ENCODE measurements at places on chromosomes 6 and 20. TPM values are rescaled to one million over a fixed set of nuclear protein-coding genes. Genes with fewer than 3 reads are reported as not detected.

GRCh38 chr6:6707143-6707542 lies 118.6 kb downstream of the LY86 start:
- H3K36me3 ChIP-seq = no peaks in the 10 kb centered on the region
- no peaks in the 10 kb centered on the region for H3K27me3 ChIP-seq
- no peaks in the 10 kb centered on the region for H3K4me1 ChIP-seq
- no peak overlapping the region for H3K27ac ChIP-seq

- no peaks in the 10 kb centered on the region for H3K36me3 ChIP-seq
- no peaks in the 10 kb centered on the region for H3K27me3 ChIP-seq
- DNase-seq = peak; percentile 26
- H3K27ac ChIP-seq = no peak overlapping the region
- no peak overlapping the region for H3K4me3 ChIP-seq
- H3K4me1 ChIP-seq = no peaks in the 10 kb centered on the region
Observed at GRCh38 chr6:134299236-134299635, 18.7 kb downstream of the SGK1 start.

DNA sequence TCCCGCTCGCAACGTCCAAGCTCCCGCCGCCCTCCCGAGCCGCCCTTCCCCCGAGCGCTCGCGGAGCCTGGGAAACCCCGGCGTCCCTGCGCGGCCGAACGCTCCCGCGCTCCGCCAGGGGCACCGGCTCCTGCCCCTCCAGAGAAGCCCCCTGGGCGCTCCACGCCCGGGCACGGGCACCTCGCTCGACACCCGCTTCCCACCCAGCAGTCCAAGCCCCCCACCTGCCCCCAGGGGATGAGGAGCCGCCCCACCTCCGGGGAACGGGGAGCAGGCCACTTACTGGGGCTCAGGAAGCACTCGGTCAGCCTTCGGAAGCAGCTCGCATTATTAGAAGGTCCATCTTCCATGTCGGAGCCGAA lies 1.4 kb downstream of the PDE10A start:
- H3K4me3 ChIP-seq = peak overlapping the region; percentile 53
- no peak overlapping the region for H3K27ac ChIP-seq
- no peak for DNase-seq
- peaks cover 51% of the 10 kb centered on the region for H3K27me3 ChIP-seq
- no peaks in the 10 kb centered on the region for H3K4me1 ChIP-seq

DNA sequence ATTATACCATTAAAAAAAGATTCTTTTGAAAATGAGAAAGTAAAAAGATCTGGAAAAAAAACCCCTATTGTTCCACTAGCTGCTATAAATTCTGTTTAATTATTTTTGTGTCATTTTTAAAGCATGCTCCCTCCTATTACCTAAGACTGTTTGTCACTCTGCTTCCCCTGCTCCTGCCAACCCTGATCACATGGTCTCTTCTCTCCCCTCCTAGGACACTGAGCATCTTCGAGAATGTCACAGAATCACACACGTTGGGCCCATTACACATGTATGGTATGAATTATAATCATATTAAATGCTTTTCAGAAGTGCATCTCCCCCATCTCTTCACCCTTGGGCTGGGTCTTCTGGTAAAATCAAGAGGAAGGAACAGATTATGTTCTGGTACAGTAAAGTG lies 6.2 kb downstream of the SNAP91 start:
- H3K27ac ChIP-seq = no peak overlapping the region
- peaks cover under 1% of the 10 kb centered on the region for H3K4me1 ChIP-seq
- peaks cover 3% of the 10 kb centered on the region for H3K27me3 ChIP-seq
- H3K36me3 ChIP-seq = no peaks in the 10 kb centered on the region

DNA sequence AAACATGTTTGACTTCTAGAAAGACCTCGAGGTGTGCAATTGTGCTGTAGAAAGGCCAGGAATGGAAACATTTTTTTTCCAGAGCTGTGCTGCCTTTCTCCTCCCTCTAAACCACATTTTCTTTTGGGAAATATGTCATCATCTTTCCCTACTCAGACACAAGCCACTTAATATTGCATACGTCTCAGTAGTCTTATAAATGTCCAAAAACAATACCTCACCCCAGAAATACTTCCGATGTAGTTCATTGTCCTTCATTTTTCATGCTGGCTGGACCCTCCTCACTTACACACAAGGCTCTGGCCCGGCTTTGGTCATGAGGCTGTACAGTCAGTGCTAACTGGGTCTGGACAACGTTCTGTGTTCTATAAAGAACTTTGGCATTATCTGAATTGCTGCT lies 126.4 kb downstream of the SCML4 start:
- no peak for DNase-seq
- no peaks in the 10 kb centered on the region for H3K4me1 ChIP-seq
- H3K4me3 ChIP-seq = no peak overlapping the region
- H3K36me3 ChIP-seq = no peaks in the 10 kb centered on the region

- no peak overlapping the region for H3K4me3 ChIP-seq
- H3K27ac ChIP-seq = no peak overlapping the region
- no peaks in the 10 kb centered on the region for H3K36me3 ChIP-seq
- DNase-seq = no peak
Observed at GRCh38 chr6:151111670-151112069, 128.1 kb upstream of the AKAP12 start.

DNA sequence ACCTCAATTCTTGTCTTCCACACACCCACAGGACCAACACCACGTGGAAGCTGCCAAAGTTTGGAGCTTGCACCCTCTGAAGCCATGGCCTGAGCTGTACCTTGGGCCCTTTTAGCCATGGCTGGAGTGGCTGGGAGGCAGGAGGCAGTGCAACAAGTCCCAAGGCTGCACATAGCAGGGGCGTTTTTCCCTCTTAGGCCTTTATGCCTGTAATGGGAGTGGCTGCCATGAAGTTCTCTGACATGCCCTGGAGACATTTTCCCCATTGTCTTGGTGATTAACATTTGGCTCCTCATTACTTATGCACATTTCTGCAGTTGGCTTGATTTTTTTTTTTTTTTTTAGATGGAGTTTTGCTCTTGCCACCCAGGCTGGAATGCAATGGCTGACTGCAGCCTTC lies 44.4 kb upstream of the SLC22A3 start:
- no peak overlapping the region for H3K27ac ChIP-seq
- H3K4me3 ChIP-seq = no peak overlapping the region
- no peaks in the 10 kb centered on the region for H3K4me1 ChIP-seq
- no peak for DNase-seq
- no peaks in the 10 kb centered on the region for H3K27me3 ChIP-seq
- no peaks in the 10 kb centered on the region for H3K36me3 ChIP-seq

DNA sequence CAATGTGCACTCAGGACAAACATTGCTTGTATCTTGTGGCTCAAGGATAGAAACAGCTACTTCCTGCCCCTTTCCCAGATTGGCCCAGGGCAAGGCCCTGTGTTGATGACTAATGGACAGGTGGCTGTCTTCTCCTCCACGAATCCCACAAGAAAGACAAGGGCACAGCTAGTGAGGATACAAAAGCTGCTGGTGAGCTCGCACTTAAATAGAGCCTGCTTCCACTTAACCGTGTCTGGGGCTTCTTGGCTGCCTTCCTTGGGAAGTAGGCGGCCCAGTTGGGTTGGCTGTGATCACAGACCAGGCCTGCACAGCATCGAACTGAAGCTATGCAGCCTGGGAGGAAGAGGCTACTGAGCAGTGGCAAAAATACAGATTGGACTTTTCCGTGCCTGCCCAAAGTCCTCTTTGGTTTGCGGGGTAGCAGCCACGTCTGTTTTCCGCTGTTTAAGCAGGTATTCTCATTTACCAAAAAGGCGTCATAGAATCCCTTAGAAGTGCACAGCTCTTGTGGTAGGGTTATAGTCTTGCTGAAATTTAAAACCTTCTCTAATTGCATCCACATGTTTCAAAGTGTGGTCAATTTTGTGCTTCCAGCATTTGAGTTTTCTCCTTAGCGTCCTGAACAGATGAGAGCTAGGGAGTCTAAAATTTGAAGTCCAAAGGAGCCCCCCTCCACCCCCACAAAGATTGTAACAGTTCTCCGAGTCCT lies 23.0 kb upstream of the NAA20 start:
- peaks cover 9% of the 10 kb centered on the region for H3K36me3 ChIP-seq
- H3K27ac ChIP-seq = peak overlapping the region; percentile 69
- no peaks in the 10 kb centered on the region for H3K27me3 ChIP-seq
- H3K4me1 ChIP-seq = peaks cover 23% of the 10 kb centered on the region
- DNase-seq = no peak
- no peak overlapping the region for H3K4me3 ChIP-seq

- peak overlapping the region; percentile 53 for H3K27ac ChIP-seq
- H3K36me3 ChIP-seq = no peaks in the 10 kb centered on the region
- no peak overlapping the region for H3K4me3 ChIP-seq
- peaks cover 13% of the 10 kb centered on the region for H3K4me1 ChIP-seq
- H3K27me3 ChIP-seq = no peaks in the 10 kb centered on the region
Observed at GRCh38 chr6:142886431-142887170, 58.4 kb downstream of the HIVEP2 start.

- H3K36me3 ChIP-seq = no peaks in the 10 kb centered on the region
- no peaks in the 10 kb centered on the region for H3K4me1 ChIP-seq
- no peaks in the 10 kb centered on the region for H3K27me3 ChIP-seq
- peak; percentile 10 for DNase-seq
- no peak overlapping the region for H3K4me3 ChIP-seq
- no peak overlapping the region for H3K27ac ChIP-seq
Observed at GRCh38 chr6:89887452-89888137, 6.7 kb upstream of the GJA10 start.

GRCh38 chr20:57403216-57403615 lies 12.0 kb downstream of the RBM38 start:
- no peak overlapping the region for H3K4me3 ChIP-seq
- H3K27me3 ChIP-seq = no peaks in the 10 kb centered on the region
- H3K27ac ChIP-seq = no peak overlapping the region
- no peak for DNase-seq
- no peaks in the 10 kb centered on the region for H3K4me1 ChIP-seq

DNA sequence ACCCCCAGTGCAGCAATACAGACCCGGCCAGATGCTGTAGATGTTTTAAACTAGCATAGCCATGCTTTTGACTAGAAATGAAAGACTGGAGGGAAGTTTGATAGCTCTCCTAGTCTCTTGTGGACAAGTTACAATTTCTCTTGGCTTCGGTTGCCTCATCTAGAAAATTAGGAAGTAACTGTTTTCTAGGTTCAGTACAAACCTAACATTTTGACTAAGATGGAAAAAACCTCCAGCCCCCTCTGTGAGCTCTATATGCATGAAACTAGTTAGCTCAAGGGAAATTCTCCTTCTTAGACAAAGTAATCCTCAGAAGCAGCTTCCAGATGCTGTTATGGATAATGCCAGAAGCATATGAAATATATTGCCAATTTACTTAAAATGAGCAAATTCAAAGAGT lies 86.6 kb downstream of the RNF144B start:
- no peaks in the 10 kb centered on the region for H3K36me3 ChIP-seq
- no peak for DNase-seq
- no peak overlapping the region for H3K4me3 ChIP-seq

DNA sequence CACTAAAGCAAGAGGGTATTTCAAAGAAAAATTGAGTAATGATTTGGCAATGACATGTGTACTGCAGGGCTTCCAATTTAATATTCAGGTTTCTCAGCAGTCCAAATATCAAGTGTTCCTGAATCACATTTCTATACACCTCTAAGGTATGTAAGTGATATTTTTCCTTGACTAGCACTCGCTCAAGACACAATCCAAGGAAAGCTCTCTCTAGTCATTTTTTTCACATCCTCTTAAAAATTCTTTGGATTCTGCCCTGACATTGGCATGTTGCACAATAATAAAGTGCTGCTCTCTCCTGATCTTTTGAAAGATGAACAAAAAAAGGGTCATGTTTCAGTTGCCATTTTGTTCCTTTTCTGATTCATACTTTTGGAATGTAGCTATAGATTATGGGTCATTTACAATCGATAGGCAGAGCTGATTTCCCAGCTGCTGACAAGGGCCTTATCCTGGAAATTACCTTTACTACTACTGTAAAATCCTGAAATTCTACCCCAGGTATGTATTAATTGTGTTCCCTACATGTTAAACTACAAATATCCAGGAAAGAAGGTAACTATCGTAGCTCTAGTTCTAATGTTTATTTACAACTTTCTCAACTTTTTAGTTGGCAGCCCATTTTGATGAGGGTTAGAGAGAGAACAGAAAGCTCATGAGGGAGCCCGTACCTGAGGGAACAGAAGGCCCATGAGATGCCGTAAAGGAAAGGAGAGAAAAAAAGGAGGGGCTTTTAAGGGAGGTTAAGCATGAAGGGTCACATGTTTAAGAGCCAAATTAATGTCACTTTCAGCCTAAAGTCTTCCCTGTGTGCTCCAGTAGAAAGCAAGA lies 22.2 kb upstream of the ADGRG6 start:
- no peaks in the 10 kb centered on the region for H3K4me1 ChIP-seq
- H3K27ac ChIP-seq = no peak overlapping the region
- DNase-seq = no peak
- no peaks in the 10 kb centered on the region for H3K36me3 ChIP-seq
- no peaks in the 10 kb centered on the region for H3K27me3 ChIP-seq

GRCh38 chr6:165599596-165600487 lies 63.2 kb downstream of the PDE10A start:
- no peaks in the 10 kb centered on the region for H3K27me3 ChIP-seq
- H3K4me1 ChIP-seq = peaks cover 4% of the 10 kb centered on the region
- no peaks in the 10 kb centered on the region for H3K36me3 ChIP-seq
- no peak overlapping the region for H3K27ac ChIP-seq
- H3K4me3 ChIP-seq = no peak overlapping the region

DNA sequence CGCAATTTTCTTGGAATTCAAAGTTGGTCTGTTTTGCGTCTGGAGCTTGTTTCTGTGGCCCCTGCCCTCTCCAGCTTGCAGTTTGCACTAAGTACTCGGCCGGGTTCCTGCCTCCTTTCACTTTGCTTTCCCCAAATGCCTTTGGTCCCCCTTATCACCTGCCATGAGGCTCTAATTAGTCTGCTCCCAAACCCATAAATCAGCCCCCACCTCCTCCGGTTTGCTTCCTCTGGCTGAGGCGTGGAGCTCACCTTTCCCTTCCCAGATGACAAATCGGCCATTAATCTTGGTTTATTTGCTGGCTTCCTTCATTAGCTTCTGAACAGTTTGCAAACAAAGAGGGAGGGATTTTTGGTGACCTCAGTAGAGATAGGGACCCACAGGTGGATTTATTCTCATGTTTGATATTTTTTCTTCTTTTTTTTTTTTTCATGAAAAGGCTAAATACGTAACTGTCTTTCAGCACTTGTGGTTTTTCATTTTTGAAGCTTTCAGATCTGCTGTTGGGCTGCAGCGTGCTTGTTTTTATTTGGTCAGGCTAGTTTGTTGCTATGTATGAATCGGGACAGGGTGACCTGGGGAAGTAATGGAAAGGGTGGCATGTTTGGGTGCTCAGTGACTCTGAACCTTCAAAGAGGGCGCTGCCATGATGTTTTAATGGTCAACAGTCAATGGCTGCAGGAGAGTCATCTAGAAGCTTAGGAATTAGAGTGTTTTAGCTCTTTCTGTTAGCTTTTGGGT lies 121.7 kb upstream of the JAG1 start:
- no peak overlapping the region for H3K4me3 ChIP-seq
- no peaks in the 10 kb centered on the region for H3K36me3 ChIP-seq
- H3K27ac ChIP-seq = no peak overlapping the region
- DNase-seq = no peak
- peaks cover 5% of the 10 kb centered on the region for H3K4me1 ChIP-seq

GRCh38 chr6:136737871-136738691 lies 54.2 kb downstream of the MAP3K5 start:
- H3K27ac ChIP-seq = peak overlapping the region; percentile 82
- DNase-seq = peak; percentile 66
- H3K27me3 ChIP-seq = no peaks in the 10 kb centered on the region
- H3K4me3 ChIP-seq = no peak overlapping the region
- H3K4me1 ChIP-seq = peaks cover 19% of the 10 kb centered on the region

The EYA4 gene
- total RNA-seq = 7.4 TPM

The NHLRC1 gene
- 0.97 TPM for total RNA-seq

The KIFC1 gene
- 4.4 TPM for total RNA-seq

The BCAS4 gene
- 5.7 TPM for total RNA-seq

The GTF2H4 gene
- 37.2 TPM for total RNA-seq

The LAMA5 gene
- total RNA-seq = 315 TPM

The KCNK17 gene
- 6.0 TPM for total RNA-seq

The CALHM4 gene
- total RNA-seq = not detected

The GATA5 gene
- 1.4 TPM for total RNA-seq

The LST1 gene
- 9.6 TPM for total RNA-seq
